ENCODE measurements at places on chromosomes 3 and 15.
A peak's percentile ranks its signal among the peaks of the same experiment; 100 is the strongest.

GRCh38 chr3:187889601-187890404 is 144.5 kb upstream of the BCL6 start:
- DNase-seq = no peak

DNA sequence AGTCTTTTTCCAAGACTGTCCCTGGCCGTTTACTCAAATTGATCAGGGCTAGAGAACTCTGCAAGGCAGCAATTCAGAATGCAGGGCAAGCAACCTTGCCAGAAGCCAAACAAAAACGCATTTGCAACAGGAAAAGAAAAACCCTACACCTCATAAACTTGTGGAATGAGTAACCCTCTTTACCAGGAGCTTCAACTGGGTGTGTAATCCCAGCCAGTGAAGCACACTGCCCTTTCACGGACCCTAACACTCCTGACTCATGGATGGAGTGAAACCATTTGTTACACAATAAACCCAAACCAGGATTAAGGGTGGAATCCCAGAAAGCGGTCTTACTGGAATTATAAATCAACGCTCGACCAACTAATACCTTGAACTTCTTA is 14.8 kb upstream of the LDHAL6B start:
- DNase-seq = no peak

GRCh38 chr3:60125686-60126085 is 1075.9 kb upstream of the CFAP20DC start:
- no peak for DNase-seq

GRCh38 chr15:63206079-63206478 is 16.7 kb downstream of the RAB8B start:
- DNase-seq = no peak

- DNase-seq = no peak
Observed at GRCh38 chr3:34569437-34569836, 771.0 kb downstream of the PDCD6IP start.

DNA sequence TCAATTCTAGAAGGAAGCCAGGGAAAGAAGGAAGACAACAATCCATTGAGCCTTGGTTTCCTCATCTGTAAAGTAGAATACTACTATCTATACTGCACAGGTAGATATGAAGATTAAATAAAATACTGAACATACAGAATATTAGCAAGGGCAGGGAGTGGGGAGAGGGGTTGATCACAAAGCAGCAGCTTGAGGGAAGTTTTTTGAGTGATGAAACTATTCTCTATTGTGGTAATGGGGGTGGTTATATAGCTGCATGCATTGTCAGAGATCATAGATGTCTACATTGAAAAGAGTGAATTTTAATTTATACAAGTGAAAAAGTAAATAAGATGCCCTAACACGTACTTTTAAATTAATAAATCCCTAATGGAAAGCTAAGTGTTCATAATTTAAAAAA is 242.6 kb upstream of the LRTM1 start:
- no peak for DNase-seq

DNA sequence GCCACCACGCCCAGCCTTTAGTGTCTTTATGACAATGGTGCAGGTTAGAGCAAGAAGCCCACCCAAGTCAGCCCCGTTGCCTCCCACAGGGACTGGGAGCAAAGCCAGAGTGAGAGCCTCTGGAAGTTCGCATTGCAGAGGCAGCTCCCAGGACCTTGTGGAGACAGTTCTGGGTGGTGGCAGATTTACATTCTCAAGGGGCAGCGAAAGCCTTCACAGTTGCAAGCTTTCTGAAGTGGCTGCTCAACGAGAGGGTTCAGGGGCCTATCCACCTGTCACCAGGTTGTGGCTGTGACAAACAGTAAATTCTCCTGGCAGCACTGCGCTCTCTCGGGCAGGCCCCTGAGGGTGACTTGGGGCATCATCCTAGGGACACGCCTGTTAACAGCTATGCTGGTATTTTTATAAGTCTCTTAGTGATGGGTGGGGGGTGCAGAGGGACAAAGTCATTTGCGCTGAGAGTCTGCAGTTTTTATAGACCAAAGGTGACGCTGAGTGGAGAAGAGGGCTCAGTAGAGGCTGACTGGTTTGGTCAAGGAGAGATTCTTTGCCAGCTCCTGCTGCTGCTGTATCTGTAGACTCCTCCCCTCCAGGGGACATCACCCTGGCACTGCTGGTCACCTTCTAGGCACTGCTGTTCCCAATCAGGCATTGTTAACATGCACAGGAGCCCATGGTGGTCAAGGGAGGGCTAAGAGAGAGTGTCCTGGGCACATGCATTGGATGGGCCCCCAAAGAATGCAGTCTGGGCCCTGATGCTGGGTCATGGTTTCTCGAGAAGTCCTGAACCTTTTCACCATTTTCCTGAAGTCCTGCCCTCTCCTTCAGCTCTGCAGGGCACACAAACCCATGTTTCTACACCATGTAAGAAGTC is 57.5 kb upstream of the KLF13 start:
- DNase-seq = no peak

DNA sequence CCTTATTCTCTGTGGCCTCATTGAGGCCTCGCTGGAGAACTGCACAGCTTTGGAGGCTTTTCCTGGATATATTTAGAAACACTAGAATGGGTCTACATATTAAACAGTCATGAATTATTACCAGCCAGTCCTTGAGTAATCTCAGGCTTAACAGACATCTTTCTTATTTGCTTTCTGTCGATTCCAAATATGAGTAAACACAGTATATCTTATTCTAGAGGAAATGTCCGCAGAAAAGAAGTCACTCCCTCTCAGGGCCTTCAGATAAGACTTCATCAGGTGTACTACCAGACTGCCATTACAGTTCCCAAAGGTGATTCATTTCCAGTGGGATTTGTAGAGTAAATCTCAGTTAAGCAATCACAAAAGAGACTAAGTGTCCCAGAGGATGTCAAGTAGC is 310.7 kb downstream of the RBMS3 start:
- no peak for DNase-seq

GRCh38 chr3:12557473-12558100 is 700 bp downstream of the MKRN2 start:
- peak; percentile 41 for DNase-seq

- DNase-seq = no peak
Observed at GRCh38 chr3:102200126-102200525, 234.7 kb upstream of the ZPLD1 start.

DNA sequence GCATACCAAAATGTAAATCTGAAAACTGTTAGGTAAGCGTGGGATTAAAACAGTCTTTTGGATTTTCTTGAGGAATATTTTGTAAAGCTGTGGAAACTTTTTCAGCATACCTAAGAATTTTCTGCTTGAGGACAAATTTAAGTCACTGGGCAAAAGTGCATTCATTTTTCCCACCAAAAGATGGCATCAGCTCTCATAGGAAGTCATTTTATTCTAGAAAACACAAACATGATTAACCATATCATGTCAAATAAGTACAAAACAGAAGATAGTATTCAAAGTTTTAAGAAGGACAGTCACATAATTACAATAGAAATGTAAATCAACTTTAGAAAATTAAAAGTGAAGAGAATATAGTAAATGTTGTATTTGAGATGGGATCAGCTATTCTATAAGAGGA is 63.5 kb downstream of the SLC49A4 start:
- DNase-seq = peak; percentile 16

DNA sequence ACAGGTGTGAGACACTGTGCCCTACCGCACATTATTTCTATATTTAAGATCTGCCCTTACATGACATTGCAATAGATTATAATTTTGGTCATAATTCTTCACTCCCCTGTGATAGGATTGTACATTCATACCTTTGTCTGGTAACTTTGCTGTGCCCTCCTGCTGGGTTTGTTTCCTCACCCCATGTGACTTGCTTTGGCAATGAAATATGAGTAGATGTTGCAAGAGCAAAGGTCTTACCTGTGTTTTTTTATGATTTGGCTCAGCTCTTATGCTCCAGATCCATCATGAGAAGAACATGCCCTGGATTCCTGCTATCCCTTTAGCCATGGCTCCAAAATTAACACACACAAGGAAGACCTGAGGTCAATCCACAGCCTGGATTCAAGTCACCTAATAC is 137.7 kb upstream of the EOMES start:
- DNase-seq = no peak

- DNase-seq = no peak
Observed at GRCh38 chr3:4351164-4351855, 48.1 kb downstream of the SETMAR start.

DNA sequence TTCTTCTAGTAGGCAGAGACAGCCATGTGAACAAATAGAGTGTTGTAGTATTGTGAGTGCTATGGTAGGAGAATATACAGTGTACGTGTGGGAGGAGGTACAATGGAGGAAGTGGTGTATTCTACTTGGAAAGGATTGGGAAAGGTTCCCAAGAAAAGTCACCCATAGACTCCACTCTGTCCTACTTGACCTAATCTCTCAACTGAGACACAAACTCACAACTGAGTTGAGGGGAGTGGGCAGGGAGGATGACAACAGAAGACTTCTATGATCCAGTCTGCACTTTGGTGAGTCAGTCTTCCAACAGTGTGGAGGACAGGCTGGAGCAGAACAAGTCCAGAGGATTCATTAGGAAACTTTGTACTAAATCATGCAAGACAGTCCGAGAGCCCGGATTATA is 28.8 kb upstream of the AQP9 start:
- no peak for DNase-seq

DNA sequence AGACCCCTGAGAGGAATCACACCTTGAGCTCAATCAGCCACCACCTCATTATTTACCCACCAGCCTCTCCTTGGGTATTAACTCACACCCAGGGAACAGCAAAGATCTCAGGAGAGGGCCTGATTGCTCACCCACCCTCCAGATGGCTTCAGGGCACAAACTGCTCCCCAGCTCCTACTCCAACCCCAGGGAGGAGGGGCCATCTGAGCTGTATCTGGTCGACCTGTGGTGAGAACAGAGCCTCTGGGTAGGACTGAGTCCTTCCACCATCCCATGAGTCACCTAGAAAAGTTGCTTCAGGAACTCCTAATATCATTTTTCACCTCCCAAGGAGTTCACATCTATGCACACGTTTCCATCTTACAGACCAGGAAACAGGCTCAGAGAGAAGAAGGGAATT is 44.8 kb upstream of the HES1 start:
- no peak for DNase-seq

GRCh38 chr3:138188013-138188730 is 1.1 kb downstream of the ARMC8 start:
- peak; percentile 57 for DNase-seq

DNA sequence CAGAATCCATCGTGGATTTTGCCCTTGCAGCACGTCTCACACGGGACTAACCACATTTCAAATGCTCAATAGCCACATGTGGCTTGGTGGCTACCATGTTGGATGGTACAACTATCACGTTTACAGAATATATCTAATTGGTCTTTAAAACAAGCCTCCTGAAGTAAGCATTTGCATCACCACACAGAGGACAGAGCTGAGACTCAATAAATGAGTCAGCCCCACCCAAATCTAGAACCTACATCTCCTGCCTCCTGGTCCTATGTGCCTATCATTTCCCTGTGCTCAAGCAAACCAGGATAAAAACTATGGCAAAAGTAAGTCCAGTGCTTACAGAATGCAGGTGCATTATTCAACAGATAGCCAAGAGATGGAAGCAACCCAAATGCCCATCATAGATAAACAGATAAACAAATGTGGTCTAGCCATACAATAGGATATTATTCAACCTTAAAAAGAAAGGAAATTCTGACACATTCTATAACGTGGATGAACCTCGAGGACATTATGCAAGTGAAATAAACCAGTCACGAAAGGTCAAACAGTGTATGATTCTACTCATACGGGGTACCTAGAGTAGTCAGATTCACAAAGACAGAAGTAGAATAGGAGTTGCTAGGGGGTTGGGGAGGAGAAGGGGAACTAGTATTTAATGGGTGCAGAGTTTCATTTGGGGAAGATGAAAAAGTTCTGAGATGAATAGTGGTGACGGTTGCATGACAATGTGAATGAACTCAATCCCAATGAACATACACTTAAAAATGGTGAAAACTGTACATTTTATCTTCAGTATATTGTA is 43.9 kb downstream of the SRGAP3 start:
- no peak for DNase-seq

GRCh38 chr3:34683851-34684250 is 885.4 kb downstream of the PDCD6IP start:
- DNase-seq = peak; percentile 63

Data from KBM-7 (cell line).